Choroid plexus epithelial cell (primary cell): ENCODE measurements at places on chromosomes 3 and 15.

GRCh38 chr15:40600956-40601355 lies 6.9 kb downstream of the KNL1 start:
- DNase-seq, result no peak

DNA sequence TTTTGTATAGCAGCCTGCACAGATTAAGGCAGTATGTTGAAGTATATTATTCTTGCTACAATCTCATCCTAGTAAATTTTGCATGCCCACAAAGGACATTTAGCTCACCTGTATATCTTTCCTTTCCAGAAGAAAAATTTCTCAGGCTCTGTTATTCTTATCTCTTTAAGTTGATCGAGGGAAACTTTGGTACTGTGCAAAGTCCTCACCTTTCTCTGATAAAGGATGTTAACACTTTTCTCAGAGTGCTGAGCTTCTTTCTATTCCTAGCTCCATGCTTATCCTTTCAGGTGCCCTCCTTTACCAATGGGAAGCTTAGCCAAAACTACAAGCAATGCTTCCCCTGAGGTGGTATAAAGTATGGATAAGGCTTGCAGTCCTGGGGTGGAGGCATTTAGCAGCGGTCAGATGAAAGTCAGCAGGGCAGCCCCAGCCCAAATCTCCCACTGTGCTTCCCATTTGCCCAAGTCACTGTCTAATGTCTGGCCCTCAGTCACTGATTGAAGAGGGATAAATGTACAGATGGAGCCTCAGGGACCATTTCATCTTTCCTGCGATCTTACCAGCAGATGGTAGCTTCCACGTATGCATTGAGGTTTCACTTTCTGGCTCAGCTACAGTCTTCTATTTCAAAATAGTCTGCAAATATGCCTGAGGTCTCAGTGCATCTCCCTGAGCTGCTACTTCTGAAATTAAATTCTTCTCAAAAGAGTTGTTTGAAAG lies 127.8 kb upstream of the P2RY1 start:
- DNase-seq, result peak; percentile 22

- peak; percentile 11 for DNase-seq
These were observed 16.6 kb downstream of the DUOX1 start for GRCh38 chr15:45146405-45146804.

GRCh38 chr15:52115598-52116427 lies 3.2 kb upstream of the BCL2L10 start:
- no peak for DNase-seq

DNA sequence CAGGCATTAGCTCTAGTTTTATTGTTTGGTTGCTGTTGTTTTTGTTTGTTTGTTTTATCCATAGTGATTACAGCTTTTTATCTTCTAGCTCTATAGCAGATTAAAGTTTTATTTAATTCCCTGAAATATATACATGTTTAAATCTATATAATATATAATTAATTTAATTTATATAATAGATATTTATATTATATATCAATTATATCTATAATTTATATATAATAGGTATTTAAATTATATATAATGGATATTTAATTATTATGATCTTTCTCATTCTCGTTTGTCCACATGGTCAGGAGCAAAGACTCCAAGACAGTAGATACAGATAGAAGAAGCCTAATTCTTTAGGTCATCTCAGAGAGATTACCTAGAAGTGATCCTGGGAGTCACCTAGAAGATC lies 238.8 kb upstream of the GPR149 start:
- no peak for DNase-seq

DNA sequence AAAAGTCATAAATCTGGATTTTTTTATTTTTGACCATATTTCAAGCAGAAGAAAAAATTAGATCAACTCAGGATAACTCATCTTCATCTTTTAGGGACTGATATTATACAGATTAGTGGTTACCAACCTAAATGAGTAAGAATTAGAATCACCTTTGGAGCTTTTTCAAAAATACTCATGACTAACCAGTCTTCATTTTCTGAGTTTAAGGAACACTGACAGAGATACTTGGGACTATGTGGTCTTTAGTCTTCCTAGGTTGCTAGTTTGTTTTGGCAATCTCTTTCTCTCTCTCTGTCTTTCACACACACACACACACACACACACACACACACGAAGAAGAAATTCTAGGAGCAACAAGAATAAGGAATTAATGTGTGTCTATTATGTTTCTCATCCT lies 50.1 kb downstream of the TMOD3 start:
- peak; percentile 68 for DNase-seq

DNA sequence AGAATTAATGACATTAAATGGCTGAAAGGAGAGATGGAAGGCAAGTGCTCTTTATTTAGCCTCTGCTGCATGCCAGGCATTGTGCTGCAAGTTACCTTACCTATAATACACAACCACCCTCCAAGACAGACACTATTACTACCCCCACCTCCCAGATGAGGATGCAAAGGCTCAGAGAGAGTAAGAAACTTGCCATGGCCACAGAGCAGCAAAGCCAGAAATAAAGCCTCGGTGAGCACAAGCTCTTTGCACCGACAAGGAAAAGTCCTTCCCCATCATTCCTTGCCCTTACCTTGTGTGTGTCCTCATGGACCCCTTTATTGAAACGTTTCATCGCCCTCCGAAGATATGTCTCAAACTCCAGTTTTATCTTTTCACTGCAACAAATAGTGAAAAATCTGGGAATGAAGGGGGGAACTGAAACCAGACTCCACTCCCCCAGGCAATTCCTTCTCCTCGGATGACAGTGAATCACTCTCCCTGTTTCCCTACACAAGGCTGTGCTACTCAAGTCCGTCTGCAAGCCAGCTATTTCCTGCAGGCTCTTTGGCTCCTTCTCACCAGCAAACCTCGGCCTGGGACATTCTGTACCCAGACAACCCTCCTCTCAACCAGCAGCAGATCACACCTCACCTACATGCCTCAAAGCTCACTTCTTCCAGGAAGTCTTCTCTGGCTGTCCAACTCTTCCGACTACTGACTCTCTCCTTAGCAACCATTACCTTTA lies 11.4 kb downstream of the XPC start:
- peak; percentile 68 for DNase-seq

GRCh38 chr3:11711876-11712275 lies 68.2 kb upstream of the VGLL4 start:
- no peak for DNase-seq

GRCh38 chr3:124352149-124352539 lies 360.2 kb upstream of the ROPN1 start:
- DNase-seq, result no peak

- no peak for DNase-seq
These were observed 136.9 kb upstream of the CFAP20DC start for GRCh38 chr3:59186725-59187124.

DNA sequence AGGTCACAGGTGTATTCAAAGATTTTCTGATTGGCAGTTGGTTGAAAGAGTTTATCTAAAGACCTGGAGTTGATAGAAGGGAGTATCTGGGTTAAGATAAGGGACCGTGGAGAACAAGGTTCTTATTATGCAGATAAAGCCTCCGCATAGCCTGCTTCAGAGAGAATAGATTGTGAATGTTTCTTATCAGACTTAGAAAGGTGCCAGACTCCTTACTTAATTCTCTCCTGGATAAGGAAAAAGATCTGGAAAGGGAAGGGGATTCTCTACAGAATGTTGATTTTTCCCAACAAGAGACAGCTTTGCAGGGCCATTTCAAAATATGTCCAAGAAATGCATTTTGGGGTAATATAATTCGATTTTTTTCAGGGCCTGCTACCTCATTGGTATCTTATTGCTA lies 341.3 kb upstream of the RARB start:
- DNase-seq, result no peak

DNA sequence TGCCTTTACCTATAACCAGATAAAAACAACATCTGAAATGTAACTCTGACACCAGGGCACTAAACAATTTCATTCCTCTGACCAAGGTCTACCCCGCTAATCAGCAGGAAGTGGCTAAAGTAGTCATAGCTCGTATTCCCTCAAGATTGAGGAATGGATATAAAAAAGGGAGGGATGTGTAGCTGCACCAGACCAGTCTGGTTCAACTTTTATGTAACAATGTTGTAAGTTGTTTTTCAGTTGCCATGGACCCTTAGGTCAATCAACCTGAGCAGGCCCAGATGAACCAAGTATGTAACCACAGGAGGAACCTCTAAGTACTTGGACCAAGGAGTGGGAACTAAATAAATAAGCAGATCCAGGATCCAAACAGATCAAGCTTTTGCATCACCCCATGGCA lies 28.4 kb upstream of the IFT57 start:
- peak; percentile 7 for DNase-seq

- no peak for DNase-seq
These were observed 45.6 kb downstream of the NOX5 start for GRCh38 chr15:69060041-69060481.

DNA sequence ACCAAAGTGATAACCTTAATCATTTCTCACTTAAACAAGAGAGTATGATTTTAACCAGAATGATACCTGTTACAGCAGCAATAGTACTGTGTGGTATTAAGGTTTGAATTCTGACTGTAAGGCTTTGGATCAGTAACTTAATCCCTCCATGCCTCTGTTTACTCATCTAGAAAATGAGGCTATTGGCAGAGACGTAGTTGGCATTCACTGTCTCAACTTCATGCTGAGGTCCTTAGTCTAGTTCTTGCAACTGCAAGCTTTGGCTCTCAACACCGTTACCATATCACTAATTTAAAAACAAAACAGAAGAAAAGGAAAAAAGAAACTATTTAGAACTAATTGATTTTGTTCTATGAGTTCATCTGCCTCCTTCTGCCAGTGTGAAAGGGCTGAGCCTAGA lies 875.4 kb downstream of the MCTP2 start:
- no peak for DNase-seq

- DNase-seq, result no peak
These were observed 21.6 kb downstream of the KLF13 start for GRCh38 chr15:31347981-31348803.

- DNase-seq, result peak; percentile 68
These were observed 66.8 kb upstream of the PTX3 start for GRCh38 chr3:157369727-157370421.

- no peak for DNase-seq
These were observed 527 bp downstream of the CSNK1G1 start for GRCh38 chr15:64355348-64355943.

- no peak for DNase-seq
These were observed 358.6 kb upstream of the ARHGEF26 start for GRCh38 chr3:153762411-153763235.

DNA sequence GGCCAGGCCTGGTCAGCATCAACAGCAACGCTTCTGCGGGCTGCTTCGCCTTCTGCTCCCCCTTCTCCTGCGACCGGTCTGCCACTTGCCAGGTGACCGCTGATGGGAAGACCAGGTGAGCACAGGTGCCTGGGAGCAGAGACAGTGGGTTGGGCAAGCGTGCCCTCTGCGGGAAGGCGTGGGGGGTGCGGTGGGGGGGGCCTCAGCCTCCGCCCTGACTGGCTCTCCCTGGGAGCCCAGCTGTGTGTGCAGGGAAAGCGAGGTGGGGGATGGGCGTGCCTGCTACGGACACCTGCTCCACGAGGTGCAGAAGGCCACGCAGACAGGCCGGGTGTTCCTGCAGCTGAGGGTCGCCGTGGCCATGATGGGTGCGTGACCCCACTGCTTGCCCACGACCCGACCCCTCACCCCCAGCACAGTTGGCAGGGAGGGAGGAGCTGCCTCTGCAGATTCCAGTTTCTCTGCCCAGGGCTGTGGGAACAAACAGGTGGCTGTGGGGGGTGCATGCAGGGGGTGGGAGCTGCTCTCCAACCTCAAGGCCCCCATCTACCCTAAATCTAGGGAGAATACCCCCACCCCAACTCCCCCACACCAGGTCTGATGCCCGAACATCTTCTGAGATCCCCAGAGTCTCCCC lies 8.8 kb downstream of the STAB1 start:
- no peak for DNase-seq

GRCh38 chr15:52193791-52194190 lies 2.6 kb upstream of the GNB5 start:
- no peak for DNase-seq

GRCh38 chr3:43783987-43784639 lies 93.4 kb downstream of the ABHD5 start:
- DNase-seq, result no peak

GRCh38 chr3:149768704-149769103 lies 16.4 kb upstream of the COMMD2 start:
- DNase-seq, result no peak

- no peak for DNase-seq
These were observed 71.0 kb downstream of the CRYGS start for GRCh38 chr3:186473166-186473565.

GRCh38 chr3:52299879-52300611 lies 12.4 kb downstream of the GLYCTK start:
- peak; percentile 34 for DNase-seq

DNA sequence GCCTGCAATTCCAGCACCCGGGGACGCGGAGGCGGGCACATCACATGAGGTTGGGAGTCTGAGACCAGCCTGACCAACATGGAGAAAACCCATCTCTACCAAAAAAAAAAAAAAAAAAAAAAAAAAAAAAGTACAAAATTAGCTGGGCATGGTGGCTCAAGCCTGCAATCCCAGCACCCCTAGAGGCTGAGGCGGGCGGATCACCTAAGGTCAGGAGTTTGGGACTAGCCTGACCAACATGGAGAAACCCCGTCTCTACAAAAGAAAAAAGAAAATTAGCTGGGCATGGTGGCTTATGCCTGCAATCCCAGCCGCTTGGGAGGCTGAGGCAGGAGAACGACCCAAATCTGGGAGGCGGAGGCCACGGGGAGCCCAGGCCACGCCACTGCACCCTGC lies 7.5 kb upstream of the FAN1 start:
- DNase-seq, result no peak
